ENCODE measurements at places on chromosomes 3 and 15.

DNA sequence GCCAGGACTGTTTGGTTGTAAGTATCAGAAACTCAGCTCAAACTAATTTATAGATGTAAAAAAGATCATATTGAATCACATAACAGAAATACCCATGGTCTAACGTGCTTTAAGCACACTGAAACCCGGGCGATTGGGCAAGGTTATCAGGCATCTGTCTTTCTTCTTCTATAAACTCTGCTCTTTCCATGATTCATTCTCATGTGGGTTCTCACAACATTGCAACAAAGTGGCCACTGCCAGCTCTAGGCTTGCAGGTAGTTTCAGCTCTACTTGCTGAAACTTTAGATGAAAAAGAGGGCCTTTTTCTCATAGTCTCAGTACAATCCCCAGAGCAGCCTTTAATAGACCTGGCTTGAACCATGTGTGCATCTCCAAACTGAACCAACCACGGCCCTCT lies 456.1 kb downstream of the MFSD1 start:
- no peak for DNase-seq

DNA sequence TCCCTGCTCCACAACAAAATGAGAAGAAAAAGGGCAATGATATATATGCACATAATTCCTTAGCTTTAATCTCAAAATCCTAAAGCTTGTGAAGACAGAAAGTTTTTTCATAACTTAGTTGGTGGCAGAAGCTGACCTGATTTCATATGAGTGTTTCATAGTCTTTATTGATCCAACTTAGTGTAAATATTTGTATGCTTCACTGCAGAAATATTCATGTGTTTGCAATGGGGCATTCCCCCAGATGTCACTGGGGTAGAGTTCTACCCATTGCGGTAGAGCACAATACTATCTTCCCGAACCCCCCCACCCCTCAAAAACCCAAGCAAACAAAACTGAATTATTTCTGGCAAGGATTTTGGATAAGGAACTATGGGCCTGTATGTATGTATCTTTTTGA lies 221.2 kb downstream of the THRB start:
- DNase-seq: no peak

DNA sequence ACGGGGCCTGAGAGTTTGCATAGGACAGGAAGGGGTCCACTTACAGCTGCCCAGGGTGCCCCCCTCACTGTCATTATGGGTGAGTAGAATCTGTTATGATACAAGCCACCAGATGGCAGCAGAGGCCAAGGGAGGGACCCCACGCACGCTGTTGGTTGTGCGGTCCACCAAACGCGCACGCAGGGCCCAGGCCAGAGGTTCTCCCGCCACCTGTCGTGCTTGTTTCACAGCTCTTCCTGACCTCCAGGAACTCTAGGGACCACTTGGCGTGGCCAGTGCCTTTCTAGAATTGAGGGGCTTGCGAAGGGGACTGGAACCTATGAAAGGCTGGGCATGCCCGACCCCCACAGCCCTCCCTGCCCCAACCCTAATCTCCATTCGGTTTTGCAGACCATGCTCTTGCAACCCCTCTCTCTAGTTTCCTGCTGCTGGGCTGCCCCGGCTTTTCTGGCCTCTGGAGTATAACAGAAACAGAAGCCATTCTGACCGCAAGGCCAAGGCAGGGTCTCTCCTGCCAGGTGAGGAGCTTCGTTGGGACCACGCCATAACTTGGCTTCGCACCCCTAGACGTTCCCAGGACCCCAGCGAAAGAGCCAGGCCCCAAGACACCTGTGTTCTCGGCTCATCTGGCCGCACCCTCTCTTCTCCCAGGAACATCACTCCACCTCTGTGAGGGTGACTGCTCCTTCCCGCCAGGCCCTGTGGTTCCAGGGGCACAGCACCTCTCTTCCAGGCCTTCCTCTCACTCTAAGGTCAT lies 46.0 kb downstream of the ALDH1L1 start:
- peak; percentile 87 for DNase-seq

- peak; percentile 11 for DNase-seq
These were observed 14.7 kb upstream of the ATP2B2 start for GRCh38 chr3:10520072-10520471.

DNA sequence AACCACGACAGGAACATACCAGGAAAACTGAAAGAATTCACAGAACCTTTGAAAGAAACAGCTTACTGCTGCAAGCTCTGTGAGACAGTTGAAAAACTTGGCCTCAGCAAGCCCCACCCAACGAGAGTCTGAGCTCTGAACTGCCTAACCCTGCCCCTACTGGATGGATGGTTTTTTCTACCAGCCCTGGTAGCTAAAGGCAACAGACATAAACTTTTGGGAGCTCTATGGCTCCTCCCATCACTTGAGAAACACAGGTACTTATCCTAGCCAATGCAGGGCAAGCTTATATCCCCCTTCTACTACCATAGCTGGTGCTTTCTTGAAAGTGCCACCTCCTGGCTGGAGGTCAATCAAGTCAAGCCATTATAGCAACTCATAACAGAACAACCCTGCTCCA lies 471.8 kb downstream of the GRM7 start:
- no peak for DNase-seq

DNA sequence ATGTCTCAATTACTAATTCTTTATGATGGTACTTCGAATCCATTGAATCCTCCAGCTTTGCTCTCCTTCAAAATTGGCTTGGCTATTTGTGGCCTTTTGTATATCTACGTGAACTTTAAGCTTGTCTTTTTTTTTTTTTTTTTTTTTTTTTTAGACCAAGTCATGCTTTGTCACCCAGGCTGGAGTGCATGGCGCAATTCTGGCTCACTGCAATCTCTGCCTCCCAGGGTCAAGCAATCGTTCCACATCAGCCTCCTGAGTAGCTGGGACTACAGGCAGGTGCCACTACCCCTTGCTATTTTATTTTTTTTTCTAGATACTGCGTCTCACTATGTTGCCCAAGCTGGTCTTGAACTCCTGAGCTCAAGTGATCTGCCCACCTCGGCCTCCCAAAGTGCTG lies 7.7 kb upstream of the DIPK2A start:
- no peak for DNase-seq

- DNase-seq: peak; percentile 66
These were observed 136.4 kb downstream of the LIPC start for GRCh38 chr15:58568157-58568571.

DNA sequence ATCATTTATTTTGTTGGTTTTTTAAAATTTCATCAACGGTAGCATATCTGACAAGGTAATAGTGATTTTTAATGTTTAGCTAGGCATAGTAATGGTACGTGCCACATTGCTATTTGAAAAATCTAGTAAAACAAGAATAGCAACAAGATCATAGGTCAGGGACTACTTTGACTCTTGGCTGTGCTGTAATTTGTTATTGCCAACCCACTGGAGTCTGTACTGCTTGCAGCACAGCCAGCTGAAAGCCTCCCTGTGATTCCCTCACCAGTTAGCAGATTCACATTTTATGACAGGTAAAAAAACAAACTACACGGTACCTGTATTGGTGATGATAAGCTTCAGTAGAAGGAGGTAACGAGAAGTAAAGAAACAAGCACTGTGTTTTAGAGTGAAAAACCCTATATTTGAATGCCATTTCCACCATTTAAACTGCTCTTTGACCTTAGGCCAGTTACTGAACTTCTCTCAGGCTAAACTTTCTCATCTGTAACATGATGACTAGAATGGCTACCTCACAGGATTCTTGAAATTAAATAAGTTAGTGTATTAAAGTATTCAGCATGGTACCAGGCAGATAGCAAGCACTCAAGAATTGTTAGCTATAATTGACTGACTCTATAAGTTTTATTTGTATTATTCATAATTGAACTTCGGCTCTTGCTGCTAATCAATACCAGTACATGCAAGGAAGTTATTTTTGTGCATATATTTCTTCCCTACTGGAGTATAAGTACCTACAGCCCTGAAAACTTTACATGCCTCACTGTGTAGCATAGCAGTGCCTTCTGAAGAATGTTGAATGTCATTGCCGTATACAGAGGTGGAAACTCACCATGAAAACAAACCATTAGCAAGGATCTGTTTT lies 16.1 kb downstream of the FILIP1L start:
- DNase-seq: no peak

GRCh38 chr3:61847784-61848462 lies 286.6 kb downstream of the PTPRG start:
- DNase-seq: no peak

DNA sequence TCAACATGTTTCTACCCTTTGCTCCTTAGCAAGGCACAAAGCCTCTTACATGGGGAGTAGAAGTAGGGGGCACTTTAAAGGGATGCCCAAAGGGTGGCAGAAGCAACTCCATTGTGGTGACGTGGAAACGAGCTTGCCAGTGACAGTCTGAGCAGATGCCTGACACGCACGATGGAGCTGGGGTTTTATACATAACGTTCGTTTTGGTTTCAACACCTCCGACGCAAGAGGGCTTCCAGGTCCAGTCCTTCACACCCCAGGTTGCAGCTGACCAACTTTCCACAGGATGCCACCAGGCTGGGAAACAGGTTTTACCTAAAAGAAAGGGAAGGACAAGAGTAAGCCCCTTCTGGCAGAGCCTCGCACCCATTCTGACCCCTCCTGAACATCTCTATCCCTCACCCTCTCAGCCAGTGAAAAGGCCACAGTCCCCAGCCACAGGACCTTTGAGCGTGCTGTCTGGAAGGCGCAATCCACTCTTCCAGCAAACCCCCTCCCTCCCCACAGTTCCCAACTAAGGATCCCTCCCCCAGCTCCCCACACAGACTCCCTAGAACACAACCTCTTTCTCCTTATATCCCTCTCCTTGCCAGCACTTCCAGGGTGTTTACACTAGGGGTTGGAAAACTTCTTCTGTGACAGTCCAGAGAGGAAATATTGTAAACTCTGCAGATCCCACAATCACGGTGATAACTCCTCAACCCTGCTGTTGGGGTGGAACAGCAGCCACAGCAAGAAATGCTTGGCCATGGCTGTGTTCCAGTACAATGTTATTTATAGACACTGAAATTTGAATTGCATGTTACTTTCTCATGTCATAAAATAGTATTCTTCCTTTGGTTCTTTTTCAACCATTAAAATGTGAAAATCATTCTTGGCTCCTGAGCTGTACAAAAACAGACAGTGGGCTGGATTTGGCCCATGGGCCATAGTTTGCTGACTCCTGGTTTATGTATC lies 36.2 kb downstream of the FAM174B start:
- no peak for DNase-seq

GRCh38 chr15:92687195-92687602 lies 31.6 kb upstream of the FAM174B start:
- DNase-seq: no peak

DNA sequence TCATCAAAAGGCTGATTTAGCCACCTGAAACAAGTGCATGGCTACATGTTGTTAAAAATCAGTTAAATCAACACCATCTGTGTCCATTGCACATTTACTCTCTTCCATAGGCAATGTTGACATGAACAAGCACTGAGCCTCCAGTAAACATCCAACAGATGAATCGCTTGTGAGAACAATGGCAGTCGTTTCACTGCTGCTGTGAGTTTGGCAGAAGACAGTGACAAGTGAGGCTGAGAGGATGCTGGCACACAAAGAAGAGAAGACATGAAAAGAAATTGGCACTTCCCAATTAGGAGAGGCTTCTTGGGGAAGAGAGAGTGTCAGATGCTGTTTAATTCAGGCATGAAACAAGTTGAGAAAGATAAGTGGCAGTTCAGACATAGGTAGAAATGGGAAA lies 227.4 kb upstream of the STT3B start:
- DNase-seq: no peak

DNA sequence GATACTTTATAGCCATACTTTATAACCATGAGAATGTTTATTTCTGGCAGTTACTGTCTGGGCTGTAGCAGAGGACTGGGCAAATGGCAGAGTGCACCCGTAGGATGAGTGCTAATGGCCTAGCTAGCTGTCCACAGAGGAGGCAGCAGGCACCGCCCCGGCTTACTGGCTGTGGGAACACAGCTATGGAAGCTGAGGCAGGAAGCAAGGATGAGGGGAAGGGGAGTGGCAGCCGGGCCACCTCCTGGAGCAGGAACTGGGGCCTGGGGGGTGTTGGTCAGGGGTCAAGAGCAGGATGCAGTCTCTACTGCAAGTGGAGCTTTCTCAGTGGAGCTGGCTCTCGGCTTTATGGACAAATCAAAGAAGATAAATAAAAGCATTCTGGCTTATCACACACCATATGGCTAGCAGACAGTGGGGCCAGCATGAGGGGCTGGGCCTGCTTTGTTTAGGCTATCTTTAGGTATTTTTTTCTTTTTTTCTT lies 316.8 kb upstream of the CTDSPL start:
- no peak for DNase-seq

DNA sequence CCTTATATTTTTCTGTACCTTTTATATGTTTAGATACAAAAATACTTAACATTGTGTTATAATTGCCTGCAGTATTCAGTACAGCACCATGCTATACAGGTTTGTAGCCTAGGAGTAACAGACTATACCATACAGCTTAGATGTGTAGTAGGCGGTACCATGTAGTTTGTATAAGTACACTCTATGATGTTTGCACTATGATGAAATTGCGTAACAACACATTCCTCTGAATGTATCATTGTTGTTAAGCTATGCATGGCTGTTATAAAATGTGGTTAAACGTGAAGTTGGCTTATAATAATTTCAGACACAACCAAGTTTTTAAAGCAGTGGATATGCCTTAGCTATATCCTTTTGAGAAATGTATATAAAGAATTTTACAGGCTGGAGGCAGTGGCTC lies 328.3 kb downstream of the PLCL2 start:
- DNase-seq: no peak

DNA sequence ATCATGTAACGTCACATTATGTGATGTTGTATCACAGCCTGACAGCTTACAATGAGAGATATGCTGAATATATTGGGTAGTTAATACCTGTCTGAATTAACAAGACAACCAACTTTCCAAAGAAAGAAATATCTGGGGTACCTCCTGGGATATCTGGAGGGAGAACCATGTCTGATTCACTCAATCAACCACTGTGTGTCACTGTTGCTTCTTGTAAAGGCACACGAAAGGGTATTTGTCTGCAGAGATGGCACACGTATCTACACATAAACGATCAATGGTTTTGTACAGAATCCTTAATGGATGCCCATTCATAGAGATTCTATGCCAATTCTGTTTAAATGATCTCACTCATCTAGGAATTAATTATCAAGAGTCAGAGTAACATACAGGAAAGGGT lies 252.1 kb upstream of the TMCO5A start:
- no peak for DNase-seq

DNA sequence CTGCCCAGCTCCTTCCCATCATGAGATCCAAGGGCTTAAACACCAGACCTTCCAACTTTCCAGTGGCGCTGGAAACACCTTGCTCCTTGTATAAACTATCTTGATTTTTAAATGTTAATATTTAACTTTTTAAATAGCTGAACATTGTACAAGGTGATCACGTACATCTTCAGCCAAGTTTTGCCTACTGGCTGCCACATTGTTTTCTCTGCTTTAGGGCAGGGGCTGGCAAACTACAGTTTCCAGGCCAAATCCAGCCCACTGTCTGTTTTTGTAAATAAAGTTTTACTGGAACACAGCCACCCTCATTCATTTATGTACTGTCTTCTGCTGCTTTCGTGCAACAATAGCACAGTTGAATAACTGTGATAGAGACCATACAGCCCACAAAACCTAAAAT lies 27.6 kb upstream of the FOXP1 start:
- no peak for DNase-seq

GRCh38 chr3:194301730-194302129 lies 49.4 kb downstream of the CPN2 start:
- DNase-seq: peak; percentile 42

GRCh38 chr15:49492830-49493229 lies 69.8 kb downstream of the FGF7 start:
- DNase-seq: no peak

Data from aorta (tissue), 5 donors.